ENCODE measurements at places on chromosomes 7 and 10. TPM values are rescaled to one million over a fixed set of nuclear protein-coding genes. Genes with fewer than 3 reads are reported as not detected.

DNA sequence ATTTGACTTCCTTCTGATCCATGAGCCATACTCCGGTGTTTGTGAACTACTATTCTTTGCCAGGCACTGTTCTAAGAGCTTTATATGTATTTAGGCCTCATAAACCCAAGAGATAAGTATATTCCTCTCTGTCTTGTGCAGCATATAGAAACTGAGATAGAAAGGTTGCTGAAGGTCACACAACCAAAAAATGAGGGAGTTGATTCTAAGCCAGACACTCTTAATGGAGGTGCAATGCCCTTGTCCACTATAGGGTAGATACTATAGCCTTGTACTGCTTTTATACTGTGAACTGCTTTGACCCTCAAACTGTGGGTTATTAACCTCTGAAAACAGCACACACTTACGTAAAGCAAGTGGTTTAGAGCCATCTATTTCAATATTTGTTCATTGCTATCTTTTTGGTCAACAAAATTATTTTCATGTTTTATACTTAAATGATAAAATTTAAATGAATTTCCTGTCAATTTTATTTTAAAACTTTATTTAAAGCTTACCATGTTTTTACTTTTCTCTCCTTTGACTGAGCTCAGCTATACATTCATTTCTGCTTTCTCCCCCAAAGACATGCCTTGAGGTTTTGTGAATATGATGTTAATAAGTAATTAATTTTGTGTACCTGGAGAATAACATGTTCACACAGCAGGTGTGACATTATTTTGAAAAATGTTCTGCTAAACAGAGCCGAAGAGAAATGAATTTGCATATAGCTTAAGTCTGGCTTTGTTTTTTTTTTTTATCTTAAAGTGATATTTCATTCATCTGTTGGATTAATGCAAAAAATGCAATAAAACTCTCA is 687.3 kb downstream of the DNAJB9 start:
- DNase-seq, result no peak

GRCh38 chr7:31465285-31465684 is 48.6 kb upstream of the ITPRID1 start:
- no peak for DNase-seq

DNA sequence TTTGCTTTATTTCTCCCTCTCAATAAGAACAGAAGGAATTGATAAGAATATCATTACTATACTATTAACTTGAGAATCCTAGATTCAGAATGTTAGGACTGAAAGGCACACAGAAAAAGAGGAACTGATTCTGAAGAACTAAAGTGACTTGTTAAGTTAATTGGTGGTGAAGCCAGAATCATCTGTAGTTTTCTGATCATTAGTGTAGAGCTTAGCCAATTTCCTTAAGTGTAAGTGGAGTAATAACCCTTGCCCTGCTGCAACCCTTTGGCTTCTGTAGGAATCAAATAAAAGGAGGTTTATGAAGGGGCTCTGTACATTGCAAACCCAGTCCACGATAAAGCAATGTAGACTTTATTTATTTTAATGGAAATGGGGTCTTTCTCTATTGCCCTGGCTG is 1186.0 kb downstream of the SORCS3 start:
- DNase-seq, result no peak

GRCh38 chr7:135169964-135170273 is 588 bp downstream of the CYREN start:
- DNase-seq, result no peak

- no peak for DNase-seq
These were observed 11.7 kb upstream of the MKI67 start for GRCh38 chr10:128137877-128138276.

DNA sequence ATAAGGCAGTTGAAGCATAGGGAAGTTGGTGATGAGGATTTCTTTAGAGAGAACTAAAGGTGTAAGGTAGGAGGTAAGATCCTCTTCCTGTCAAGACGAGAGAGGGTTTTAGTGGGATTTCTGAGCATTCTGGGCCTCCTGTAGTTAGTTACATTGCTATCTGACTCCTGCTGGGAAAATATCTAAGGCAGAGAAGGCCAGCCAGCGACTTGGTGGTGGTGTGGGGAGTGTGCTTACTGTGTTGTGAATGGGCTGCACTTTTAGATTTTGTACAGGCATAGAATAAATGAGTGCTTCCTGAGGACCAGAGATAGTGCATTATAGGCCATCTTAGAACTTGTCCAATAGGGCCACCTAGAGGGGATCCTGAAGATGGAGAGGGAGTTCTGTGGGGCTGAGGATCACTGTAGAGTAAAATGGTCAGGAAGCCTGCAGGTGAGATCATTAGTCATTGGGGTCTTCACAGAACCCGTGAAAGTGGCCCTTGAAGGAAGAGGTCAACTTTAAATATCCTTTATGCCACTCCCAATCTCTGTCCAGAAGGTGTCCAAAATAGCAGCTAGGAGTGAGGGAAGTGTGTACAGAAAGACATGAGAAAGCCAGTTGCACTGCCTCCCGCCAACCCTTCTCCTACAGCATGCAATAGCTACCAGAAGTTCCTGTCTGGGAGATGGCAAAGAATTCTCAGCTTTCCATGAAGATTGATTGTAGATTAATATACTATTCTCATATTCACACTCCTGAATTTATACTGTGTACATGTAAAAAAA is 266.6 kb downstream of the POLR1F start:
- DNase-seq, result no peak

GRCh38 chr7:82263920-82264782 is 179.4 kb downstream of the CACNA2D1 start:
- DNase-seq, result no peak

GRCh38 chr10:130481076-130481930 is 345.1 kb downstream of the GLRX3 start:
- DNase-seq, result no peak

GRCh38 chr10:114632869-114633715 is 25.0 kb downstream of the ABLIM1 start:
- DNase-seq, result no peak

- no peak for DNase-seq
These were observed 10.6 kb downstream of the VIM start for GRCh38 chr10:17238445-17239291.

- no peak for DNase-seq
These were observed 116.5 kb downstream of the ATXN7L1 start for GRCh38 chr7:105759670-105760550.

- no peak for DNase-seq
These were observed 83.4 kb upstream of the ODAD2 start for GRCh38 chr10:28082316-28082715.

DNA sequence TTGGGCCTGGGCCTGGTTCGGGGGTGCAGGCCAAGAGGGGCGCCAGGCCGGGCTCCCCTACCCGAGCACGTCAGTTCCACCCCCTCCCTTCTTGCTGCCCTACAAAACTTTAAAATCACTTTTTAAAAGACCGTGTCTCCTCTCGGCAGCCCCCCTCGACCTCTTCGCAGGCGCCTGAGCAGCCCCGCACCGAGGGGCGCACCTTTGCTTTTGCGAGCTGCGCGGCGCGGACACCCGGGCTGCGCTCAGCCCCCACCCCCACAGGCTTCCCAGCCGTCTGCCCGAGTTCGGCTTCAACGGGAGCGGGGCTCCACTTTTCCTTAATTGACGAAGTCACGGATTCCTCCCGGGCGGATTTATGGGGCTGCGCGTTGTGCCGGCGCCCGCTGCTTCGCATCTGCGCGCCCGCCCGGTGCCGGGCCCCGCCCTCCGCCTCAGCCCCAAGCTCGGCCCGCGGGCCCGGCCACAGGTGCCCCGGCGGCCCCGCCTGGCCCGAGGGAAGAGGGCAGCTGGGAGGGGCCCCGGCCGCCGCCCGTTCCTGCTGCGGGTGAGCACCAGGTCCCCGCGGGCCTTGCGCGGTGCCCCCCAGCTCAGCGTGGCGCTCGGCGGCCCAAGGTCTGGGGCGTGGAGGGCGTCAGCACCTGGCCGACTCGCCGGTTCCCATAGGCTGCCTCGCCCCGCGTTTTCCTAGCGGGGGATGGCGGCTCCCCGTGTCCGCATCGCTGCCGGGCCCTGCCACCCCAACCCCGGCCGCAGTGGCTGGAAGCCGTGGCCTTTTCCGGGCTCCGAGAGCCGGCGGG is 10.8 kb upstream of the MNX1 start:
- no peak for DNase-seq

GRCh38 chr10:1434202-1434601 is 303.1 kb downstream of the ADARB2 start:
- no peak for DNase-seq

DNA sequence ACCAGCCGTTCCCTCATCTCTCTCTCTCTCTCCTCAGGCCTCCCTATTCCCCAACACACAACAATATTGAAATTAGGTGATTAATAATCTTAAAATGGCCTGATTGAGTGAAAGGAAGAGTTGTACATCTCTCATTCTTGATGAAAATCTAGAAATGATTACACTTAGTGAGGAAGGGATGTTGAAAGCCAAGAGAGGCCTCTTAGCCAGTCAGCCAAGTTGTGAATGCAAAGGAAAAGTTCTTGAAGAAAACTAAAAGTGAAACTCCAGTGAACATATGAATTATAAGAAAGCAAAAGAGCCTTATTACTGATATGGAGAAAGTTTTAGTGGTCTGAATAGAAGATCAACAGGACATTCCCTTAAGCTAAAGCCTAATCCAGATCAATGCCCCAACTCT is 695.1 kb downstream of the GRID1 start:
- DNase-seq, result no peak

DNA sequence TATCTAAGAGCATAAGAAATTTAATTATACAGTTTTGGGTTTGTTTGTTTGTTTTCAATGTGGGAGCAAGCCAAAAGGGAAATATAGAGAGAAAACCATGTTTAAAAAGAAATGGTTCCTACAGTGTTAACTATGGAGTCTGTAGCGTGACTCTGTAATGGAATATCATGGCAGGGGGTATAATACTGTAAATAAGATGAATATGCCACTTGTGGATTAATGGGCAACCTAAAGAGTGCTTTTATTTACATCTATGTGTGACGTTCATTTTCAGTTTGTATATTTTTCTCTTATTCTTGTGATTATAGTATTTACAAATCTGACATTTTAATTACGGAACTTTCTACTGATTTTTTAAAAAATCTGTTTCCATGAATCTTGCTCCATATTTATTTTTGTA is 95.9 kb downstream of the POLL start:
- DNase-seq, result no peak

DNA sequence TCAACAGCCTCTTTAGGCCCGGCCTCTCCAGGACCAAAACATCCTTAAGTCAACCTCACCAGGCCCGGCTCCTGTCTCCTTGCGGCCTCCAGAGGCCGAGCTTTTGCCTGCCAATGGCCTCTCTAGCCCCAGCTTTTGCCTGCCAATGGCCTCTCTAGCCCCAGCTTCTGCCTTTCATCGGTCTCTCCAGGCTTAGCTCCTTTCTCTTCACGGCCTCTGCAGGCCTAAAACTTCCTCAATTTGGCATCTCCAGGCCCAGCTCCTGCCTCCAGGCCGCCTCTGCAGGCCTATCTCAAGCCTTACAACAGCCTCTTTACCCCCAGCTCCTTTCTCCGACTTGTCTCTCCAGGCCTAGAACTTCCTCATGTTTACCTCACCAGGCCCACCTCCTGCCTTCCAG is 15.7 kb upstream of the TMEM248 start:
- no peak for DNase-seq

DNA sequence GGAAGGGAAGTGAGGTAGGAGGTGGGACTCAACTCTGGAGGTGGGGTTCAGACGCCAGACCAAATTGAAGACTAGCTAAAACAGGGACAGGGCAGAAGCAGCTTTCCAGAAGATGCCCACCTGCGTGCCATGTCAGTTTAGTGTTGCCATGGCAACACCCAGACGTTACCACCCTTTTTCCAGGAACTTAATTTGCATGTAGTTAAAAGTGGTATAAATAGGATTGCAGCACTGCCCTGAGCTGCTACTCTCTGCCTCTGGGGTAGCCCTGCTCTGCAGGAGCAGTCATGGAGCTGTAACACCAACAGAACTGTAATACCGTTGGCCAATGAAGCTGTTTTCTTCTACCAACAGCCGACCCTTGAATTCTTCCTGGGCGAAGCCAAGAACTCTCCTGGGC is 93.8 kb downstream of the PRKCQ start:
- no peak for DNase-seq

GRCh38 chr7:36407636-36408550 is 18.2 kb downstream of the ANLN start:
- no peak for DNase-seq

DNA sequence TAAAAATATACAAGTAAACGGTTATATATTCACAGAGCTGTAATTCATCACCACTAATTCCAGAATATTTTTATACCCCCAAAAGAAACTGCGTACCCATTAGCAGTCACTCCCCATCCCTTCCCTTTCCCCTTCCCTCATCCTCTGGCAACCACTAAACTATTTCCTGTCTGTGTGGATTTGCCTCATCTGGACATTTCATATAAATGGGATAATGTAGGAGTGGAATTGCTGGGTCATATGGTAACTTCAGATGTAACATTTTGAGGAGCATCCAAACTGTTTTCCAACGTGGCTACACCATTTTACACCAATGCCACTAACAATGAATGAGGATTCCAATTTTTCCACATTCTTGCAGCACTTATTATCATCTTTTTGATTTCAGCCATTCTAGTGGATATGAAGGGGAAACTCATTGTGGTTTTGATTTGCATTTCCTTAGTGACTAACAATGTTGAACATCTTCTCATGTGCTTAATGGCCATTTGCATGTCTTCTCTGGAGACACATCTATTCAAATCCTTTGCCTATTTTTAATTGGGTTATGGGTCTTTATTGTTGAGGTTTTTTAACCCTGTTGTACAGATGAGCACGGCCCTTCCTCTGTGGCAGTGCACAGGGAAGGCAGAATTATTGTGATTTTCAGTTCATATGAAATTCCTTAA is 79.2 kb downstream of the RBM20 start:
- DNase-seq, result no peak

DNA sequence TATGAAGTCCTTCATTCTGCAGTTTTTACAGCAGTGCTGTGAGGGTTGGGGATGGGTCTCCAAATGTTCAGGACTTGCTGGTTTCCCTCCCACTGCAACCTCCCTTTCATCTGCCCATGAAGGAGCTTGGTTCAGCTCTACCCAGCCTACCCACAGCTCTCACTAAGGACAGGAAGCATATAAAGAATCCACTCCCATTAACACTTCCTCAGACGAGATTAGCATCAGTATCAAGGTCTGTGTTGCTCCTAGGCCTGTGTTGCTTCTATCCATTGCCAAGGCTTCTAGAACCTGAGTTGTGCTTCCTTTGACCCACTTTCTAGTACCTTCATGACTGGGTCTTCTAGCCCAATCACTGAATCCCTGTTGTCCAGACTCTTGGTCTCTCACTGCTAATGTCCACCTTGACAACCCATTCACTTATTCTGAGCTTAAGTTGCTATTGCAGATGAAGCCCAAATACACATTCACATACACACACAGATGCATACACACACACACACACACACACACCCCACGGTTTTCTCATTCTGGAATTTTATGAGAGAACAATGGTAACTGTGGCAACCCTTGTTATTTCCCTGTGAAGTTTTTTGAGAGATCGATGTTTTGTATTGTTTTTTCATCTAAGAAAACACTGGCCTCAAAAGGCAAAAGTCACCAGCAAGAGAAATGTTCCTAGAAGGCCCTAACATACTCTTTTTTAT is 248.1 kb downstream of the MTERF1 start:
- no peak for DNase-seq

TMEM270 gene
- not detected for total RNA-seq

CTTNBP2 gene
- 0.39 TPM for total RNA-seq

CASP2 gene
- total RNA-seq, result 49.3 TPM

RNF133 gene
- not detected for total RNA-seq

RAPGEF5 gene
- 0.10 TPM for total RNA-seq

PLPP4 gene
- total RNA-seq, result not detected

OGDH gene
- total RNA-seq, result 130 TPM

RHOBTB1 gene
- total RNA-seq, result 10.8 TPM

NME8 gene
- not detected for total RNA-seq

BLOC1S2 gene
- 58.2 TPM for total RNA-seq

UPF2 gene
- 24.7 TPM for total RNA-seq

PRR15 gene
- total RNA-seq, result not detected

CCDC172 gene
- not detected for total RNA-seq

NACAD gene
- 0.15 TPM for total RNA-seq

ANK3 gene
- total RNA-seq, result 71.2 TPM

CYP3A7 gene
- total RNA-seq, result not detected
